Naive thymus-derived CD4-positive, alpha-beta T cell (primary cell): ENCODE measurements at places on chromosomes 2 and 18.

GRCh38 chr2:237280939-237281338, 133.0 kb downstream of the COL6A3 start:
- DNase-seq, result no peak

DNA sequence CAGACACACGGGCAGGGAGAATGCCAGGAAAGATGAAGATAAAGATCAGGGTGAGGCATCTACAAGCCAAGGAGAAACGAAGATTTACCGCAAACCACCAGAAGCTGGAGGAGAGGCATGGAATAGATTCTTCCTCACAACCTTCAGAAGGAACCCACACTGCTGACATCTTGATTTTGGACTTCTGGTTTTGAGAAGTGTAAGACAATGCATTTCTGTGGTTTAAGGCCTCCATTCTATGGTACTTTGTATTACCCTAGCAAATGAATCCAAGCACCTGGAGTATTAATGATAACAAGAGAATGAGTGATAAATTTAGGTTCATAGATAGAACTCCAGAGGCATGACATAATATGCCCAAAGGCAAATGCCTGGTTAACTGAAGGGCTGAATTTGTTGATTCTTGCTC, 11.8 kb upstream of the FN1 start:
- no peak for DNase-seq

GRCh38 chr2:143261986-143262385, 132.8 kb downstream of the ARHGAP15 start:
- DNase-seq, result no peak

GRCh38 chr2:149686136-149687051, 98.8 kb upstream of the MMADHC start:
- no peak for DNase-seq

- DNase-seq, result no peak
Measured at GRCh38 chr18:73286584-73286983, 418.8 kb upstream of the NETO1 start.

GRCh38 chr2:27621524-27621923, 7.3 kb downstream of the CCDC121 start:
- DNase-seq, result no peak

DNA sequence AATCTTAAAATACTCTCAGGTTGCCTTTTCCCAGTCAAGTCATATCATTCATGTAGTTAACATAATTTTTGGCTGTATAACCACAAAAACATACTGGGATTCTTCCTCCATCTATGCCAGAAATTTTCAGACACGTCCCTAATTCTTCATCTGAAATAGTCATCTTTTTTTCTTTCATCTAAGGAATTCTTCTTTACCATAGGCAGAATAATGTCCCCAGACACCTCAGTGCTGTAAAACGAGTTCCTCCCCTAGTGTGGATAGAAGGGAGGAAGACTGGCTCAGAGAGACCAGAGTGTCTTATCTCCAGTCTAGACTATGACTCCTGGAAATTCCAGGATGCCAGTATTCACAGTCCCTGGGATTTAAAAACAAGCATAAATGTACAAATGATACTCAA, 127.8 kb downstream of the MREG start:
- no peak for DNase-seq
